Suppressor macrophage (primary cell): ENCODE measurements at places on chromosomes 3 and 15.

- DNase-seq: no peak
These were observed 366.6 kb downstream of the AGBL1 start for GRCh38 chr15:86446253-86446640.

- DNase-seq: no peak
These were observed 196.7 kb upstream of the TPRG1 start for GRCh38 chr3:188974856-188975599.

DNA sequence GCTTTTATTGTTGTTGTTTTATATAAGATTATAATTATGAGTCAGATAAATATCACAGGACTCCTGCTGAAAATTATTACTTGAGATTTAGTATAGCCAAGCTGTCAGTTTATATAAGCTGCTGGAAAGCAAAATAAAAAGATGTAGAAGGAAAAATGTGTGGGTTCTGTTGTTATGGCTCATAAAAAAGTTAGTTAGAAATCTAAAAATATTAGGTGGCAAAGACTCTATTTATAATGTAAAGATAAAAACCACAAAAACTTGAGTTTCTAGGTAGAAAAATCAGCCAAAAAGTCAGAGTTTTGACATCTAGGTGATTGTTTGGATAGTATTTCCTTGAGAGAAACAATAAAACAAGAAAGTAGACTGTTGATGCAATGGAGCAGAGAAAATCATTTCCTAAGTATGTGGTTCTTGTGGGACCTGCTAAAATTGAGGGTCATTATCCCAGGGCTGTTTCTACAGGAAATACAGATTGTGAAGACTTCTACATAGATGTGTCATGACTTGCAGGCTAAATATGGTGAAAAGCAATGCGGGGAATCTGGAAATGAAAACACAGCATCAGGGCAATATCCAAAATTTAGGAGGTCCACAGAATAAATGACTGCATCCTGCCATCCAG, 1109.6 kb upstream of the CADM2 start:
- no peak for DNase-seq

GRCh38 chr3:120489421-120489820, 38.6 kb upstream of the FSTL1 start:
- no peak for DNase-seq

GRCh38 chr3:58880182-58880581, 169.6 kb downstream of the CFAP20DC start:
- DNase-seq: no peak

DNA sequence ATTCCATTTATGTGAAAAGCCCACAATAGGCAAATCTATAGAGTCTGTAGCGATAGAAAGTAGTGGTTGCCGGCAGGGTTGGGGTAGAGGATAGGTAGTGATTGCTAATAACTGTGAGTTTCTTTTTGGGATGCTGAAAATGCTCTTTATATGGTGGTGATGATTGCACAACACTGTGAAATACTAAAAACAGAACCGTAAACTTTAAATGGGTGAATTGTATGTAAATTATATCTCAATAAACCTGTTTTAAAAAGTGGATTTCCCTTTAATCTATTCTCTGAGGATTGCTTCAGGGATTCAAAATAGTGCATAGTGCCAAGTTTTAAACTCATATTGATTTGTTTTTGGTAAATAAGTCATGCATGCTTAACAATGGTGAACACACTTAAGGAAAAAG, 140.2 kb downstream of the LPP start:
- DNase-seq: no peak

- no peak for DNase-seq
These were observed 36.0 kb downstream of the XYLB start for GRCh38 chr3:38382506-38383080.

GRCh38 chr15:47652328-47652727, 65.0 kb upstream of the SEMA6D start:
- no peak for DNase-seq

DNA sequence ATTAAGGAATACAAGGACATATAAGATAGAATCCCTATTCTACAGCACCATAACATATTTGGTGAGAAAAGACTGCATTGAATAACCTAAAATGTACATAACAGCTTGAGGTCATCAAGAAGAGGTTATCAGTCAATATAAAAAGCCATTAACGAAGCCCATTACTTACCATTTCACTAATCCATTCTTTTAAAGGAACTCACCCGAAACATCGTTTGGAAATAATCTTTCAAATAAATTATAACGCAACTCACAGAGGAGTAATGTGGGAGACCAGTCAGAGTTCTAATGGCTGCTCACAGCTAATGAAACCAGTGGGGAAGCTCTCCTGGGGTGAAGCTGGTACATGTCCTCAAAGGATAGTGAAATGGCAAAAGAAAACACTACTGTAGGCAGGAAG, 188.4 kb downstream of the TBC1D5 start:
- DNase-seq: no peak

GRCh38 chr3:172270557-172271166, 177.6 kb downstream of the GHSR start:
- DNase-seq: no peak

- peak; percentile 75 for DNase-seq
These were observed 107.6 kb downstream of the OXNAD1 start for GRCh38 chr3:16372362-16373292.

GRCh38 chr3:162262129-162262528, 765.5 kb downstream of the OTOL1 start:
- DNase-seq: no peak

- no peak for DNase-seq
These were observed 259.9 kb downstream of the PLCL2 start for GRCh38 chr3:17144665-17144993.

DNA sequence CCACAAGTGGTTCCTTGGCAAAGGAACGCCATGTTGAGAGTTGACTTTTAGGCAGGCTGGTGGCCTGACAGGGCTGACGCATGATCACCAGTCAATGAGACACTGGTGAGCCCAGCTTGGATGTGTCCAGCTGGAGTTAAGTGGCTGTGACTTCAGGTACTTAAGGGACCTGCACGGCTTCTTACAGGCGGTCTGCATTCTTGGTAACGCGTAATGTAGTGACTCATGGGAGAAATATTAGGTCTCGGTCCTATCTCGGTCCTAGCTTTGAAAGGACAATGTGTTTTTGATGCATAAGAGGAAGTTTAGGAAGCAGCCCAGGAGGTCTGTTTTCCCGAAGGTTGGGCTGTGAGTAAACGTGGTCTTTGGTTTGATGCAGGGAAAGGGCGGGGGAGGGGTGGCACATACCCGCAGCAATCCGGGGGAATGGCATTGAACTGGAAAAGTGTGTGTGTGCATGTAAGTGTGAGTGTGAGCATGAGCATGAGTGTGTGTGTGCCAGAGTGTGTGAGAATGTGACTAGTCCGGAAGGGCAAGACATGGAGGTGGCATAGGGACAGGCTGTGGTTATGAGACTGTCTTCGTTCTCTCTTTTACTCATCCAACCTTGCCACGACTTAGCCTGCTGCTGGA, 55.3 kb downstream of the FAM43A start:
- DNase-seq: no peak

DNA sequence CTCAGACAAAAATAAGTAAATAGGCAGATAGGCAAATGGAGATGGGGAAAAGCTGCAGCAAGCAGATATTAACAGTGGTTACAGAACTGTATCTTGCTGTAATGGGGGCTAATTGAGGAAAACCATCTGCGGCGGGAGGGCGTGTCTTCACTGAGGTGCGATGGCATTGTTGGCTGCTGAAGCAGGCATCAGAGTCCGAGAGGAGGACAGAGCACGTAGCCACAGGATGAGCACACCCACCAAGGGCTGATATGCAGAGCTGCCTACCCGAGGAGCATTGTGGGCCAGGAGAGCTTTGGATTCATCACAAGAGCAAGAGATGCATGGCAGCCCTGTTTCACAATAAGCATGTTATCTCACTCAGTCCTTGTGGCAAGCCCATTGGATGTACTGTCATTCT, 30.4 kb downstream of the CHRNA7 start:
- DNase-seq: no peak

DNA sequence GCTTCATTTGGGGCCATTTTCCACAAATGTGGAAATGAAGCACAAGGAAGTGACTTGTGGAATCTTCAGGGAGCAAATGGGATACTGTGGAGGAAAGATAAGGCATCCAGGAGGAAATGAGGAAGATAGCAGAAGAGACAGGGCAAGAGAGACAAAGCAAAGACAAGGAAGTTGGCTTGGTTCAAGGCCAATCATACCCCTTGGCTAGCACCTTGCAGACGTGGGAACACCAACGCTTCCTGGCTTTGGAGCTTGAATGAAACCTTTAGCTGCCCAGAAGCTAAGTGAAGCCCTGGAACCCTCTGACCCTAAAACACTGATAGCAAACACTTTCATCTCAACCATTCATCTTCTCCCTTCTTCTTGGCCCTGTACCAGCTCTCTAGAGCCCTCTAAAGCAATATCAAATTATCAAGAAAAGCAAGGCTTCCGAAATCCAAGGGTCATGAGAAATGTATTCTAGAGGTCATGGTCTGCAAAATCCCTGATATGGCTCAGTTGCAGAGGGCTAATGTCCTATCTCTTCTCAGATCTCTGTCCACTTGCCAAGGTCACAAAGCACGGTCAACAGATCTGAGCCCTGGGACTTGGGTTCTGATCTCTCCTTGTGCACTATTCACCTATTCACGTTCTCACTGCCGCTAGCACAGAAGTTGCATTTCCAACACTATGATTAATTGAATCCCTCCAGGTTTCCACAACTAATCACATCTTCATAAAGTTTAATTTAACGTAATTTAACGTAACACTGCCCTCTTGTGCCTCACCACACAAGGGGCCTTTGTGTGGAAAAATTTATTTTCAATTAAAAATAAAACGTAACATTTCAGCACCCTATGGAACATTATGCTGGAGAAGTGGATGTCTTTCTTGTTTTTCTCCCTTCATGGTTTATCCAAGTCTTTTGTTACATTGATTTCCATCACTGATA, 557.6 kb upstream of the ADAMTS9 start:
- DNase-seq: no peak

- no peak for DNase-seq
These were observed 937.6 kb downstream of the MCTP2 start for GRCh38 chr15:95168951-95169431.

- no peak for DNase-seq
These were observed 195.4 kb upstream of the HES1 start for GRCh38 chr3:193940526-193940925.

GRCh38 chr3:5498981-5499380, 311.5 kb downstream of the EDEM1 start:
- DNase-seq: no peak

- no peak for DNase-seq
These were observed 159.0 kb downstream of the NSUN3 start for GRCh38 chr3:94221829-94222228.

- no peak for DNase-seq
These were observed 30.6 kb downstream of the CRTC3 start for GRCh38 chr15:90560229-90560776.

GRCh38 chr3:11624704-11625375, 18.9 kb downstream of the VGLL4 start:
- no peak for DNase-seq

GRCh38 chr3:44072601-44073540, 168.8 kb upstream of the TOPAZ1 start:
- no peak for DNase-seq

DNA sequence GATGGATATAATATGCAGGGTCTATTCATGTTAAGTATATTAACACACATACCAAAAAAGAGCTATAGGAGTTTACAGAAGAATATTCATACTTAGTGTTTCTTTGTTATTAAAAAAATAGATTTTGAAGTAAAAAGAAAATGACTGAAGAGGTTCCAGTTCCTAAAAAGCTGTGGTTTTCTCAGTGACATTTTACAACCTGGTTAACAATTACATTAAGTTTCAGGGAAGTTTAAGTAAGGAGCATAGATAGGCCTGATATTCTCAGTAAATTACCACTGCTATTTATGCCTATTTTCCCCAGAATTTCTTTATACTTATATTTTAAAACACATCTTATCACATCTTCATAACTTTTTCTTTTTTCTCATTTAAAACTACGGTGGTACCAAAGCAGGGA, 43.6 kb upstream of the SPTSSB start:
- DNase-seq: no peak

- no peak for DNase-seq
These were observed 38.9 kb downstream of the MDFIC2 start for GRCh38 chr3:70273492-70273891.
